HepG2 (cell line): ENCODE measurements at places on chromosomes 3 and 15. TPM values are rescaled to one million over a fixed set of nuclear protein-coding genes. Genes with fewer than 3 reads are reported as not detected.

The HYAL1 gene
- 193 and 218 TPM in 2 replicates for polyA plus RNA-seq

The CASR gene
- not detected in 2 replicates for polyA plus RNA-seq

The TICRR gene
- 3.3 and 4.1 TPM in 2 replicates for polyA plus RNA-seq

The C3orf22 gene
- polyA plus RNA-seq: not detected in 2 replicates

The IL20RB gene
- polyA plus RNA-seq: 0.32 and 0.37 TPM in 2 replicates

The GPR149 gene
- polyA plus RNA-seq: not detected in 2 replicates

The ADAMTS9 gene
- polyA plus RNA-seq: 0.09 TPM in 1 of 2 replicates, not detected in the other

The GHSR gene
- not detected in 2 replicates for polyA plus RNA-seq

The CILP gene
- polyA plus RNA-seq: 0.03 and 0.08 TPM in 2 replicates

The GATA2 gene
- 3.4 and 3.5 TPM in 2 replicates for polyA plus RNA-seq

The STX19 gene
- polyA plus RNA-seq: not detected in 2 replicates

The FBXO40 gene
- not detected in 2 replicates for polyA plus RNA-seq

The TM4SF1 gene
- 1,198 and 1,359 TPM in 2 replicates for polyA plus RNA-seq

The ARL6IP5 gene
- 18.2 and 23.7 TPM in 2 replicates for polyA plus RNA-seq

The BFSP2 gene
- polyA plus RNA-seq: not detected in 2 replicates

The KY gene
- not detected in 2 replicates for polyA plus RNA-seq

The P2RY13 gene
- polyA plus RNA-seq: not detected in 2 replicates

The IGSF11 gene
- polyA plus RNA-seq: not detected in 2 replicates

The SKOR1 gene
- polyA plus RNA-seq: 0.11 and 0.14 TPM in 2 replicates

The TEX55 gene
- not detected in 2 replicates for polyA plus RNA-seq

The ATP13A5 gene
- polyA plus RNA-seq: not detected in 2 replicates

The DENND6A gene
- polyA plus RNA-seq: 9.7 and 11.1 TPM in 2 replicates

The CDHR4 gene
- polyA plus RNA-seq: 0.21 and 0.26 TPM in 2 replicates

The ASB14 gene
- polyA plus RNA-seq: not detected in 2 replicates
